Fibroblast of skin of right quadriceps (primary cell): ENCODE measurements at places on chromosomes 12 and 14.

GRCh38 chr12:46371718-46372543 is 642 bp downstream of the SLC38A2 start:
- peak; percentile 56 for DNase-seq

DNA sequence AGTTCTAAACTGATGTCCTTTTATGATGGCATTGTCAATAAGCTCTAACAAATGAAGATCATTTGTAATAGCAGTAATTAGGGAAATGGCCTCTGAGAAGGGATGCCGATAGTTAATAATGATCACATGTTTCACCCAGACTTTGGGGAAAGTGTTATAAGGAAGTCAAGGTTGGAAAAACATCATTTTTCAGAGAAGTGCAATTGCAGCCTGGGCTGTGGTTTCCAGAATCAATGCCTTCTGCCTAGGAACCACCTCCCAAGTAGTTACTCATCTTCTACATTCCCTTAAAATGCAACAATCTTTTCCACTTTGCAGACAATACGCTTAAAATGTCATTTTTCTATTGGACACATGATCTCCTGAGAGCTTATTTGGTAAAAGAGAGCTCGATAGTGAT is 879 bp downstream of the EDDM3A start:
- DNase-seq = no peak

DNA sequence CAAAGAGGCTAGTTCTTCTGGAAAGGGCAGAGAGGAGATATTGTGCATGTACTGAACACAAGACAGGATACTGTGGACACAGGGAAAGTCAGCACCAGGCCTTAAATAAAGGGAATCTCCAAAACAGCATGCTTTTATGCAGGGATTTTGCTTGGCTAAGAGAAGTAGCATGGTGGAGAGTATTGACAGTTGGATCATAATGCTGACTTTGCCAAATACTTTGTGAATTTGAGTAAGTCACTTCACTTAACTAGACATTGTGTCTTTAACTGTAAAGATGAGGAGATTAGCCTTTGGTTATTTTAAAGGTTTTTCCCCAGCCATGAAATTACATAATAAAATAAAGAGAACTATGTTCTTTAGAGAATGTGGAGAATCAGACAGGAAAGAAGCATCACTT is 24.5 kb downstream of the GALNT8 start:
- no peak for DNase-seq

GRCh38 chr12:86723326-86723725 is 467.1 kb upstream of the MGAT4C start:
- peak; percentile 13 for DNase-seq

- DNase-seq = no peak
These were observed 332.3 kb downstream of the EGLN3 start for GRCh38 chr14:33618361-33619105.

- DNase-seq = no peak
These were observed 14.2 kb upstream of the BLTP3B start for GRCh38 chr12:100156731-100157426.

GRCh38 chr14:22097586-22098292 is 424.1 kb upstream of the OR4E1 start:
- no peak for DNase-seq

- no peak for DNase-seq
These were observed 51.5 kb upstream of the FOXN3 start for GRCh38 chr14:89468566-89468965.

DNA sequence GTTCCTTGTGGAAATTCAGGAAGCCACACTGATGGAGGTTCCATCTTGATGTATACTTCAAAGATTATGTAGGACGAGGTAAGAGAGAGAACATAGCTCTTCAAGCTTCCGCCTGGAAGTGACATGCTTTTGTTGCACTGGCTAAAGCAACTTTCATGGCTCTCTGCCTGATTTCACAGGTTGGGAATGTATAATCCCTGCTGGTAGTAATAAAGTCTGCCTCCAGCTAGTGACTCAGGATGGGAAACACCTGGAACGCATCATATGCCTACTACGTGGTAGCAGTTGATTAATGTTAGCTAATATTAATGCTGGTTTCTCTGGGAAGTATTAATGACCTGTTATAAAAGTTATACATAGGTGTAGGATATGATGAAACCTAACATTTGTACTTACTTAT is 71.1 kb downstream of the PELI2 start:
- DNase-seq = peak; percentile 80

DNA sequence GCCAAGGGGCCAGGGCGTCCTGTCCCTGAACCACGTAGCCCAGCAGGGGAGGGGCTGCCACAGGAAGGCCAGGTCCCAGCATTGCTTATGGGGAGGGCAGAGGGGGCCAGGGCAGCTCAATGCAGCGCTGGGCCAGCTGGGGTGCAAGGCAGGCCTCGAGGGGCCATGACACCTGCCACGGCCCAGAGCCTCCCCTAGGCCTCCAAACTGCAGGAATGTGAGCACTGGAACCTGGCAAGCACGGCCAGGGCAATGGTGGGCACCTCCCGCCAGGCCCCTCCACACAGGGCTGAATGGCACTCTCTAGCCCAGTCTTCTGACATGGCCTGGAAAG is 32.5 kb upstream of the GPR132 start:
- no peak for DNase-seq

GRCh38 chr12:79555028-79555925 is 135.5 kb downstream of the PAWR start:
- DNase-seq = peak; percentile 63

DNA sequence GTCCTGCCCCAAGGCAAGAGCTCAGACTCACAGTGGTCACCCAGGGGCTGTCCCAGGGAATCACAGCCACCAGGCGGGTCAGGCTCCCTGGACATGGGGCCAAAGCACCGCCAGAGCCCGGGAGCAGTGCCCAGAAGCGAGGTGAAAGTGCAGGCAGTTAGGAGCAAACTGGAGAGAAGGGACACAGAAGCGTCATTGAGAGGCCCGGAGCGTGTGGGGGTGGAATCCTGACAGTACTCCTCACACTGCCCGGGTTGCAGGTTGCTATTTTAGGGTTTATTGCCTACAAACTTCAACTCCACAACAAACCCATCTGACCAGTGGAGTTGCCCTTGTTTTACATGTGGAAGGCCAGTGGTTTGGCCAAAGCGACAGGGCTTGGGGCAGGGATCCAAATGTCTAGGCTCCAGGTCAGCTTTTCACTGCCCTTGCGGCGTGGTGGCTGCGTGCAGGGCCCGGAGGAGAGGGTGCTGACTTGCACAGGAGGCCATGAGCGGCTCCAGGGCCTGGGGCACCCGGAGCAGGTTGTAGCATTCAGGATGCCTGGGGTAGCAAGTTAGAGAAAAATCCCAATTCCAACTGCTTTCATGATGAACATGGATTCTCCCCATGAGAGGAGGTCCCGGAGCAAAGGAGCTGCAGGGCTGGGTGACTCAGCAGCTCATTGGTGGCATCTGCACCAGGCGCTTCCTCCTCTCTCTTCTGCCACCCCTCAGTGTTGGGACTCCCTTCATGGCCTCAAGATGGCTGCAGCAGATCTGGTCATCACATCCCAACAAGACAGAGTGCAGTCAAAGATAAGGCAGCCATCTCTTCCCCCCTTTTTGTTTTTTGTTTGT is 112.3 kb upstream of the NCOR2 start:
- no peak for DNase-seq

GRCh38 chr14:61652526-61653262 is 42.6 kb upstream of the HIF1A start:
- peak; percentile 42 for DNase-seq

DNA sequence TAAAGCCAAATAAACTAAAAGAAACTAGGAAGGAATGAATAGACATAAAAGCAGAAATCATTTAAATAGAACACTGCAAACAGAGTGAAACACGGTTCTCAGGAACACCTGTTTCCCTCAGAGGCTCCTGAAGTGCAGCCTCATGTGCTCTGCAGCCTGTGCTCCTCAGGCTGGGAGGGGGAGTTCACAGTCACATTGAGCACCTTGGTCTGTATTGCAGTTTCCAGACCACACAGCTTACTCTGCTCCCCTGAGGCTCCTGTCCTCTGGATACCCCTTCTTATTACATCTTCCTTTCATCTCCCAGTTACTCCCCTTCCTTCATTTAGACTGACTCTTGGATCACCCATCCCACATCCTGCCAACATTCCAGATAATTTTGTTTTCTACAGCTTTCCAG is 49.7 kb upstream of the DCD start:
- no peak for DNase-seq
